ENCODE measurements at places on chromosomes 12 and 14.
A peak's percentile ranks its signal among the peaks of the same experiment; 100 is the strongest.

GRCh38 chr12:18819484-18819883 lies 81.6 kb downstream of the CAPZA3 start:
- no peak for DNase-seq

DNA sequence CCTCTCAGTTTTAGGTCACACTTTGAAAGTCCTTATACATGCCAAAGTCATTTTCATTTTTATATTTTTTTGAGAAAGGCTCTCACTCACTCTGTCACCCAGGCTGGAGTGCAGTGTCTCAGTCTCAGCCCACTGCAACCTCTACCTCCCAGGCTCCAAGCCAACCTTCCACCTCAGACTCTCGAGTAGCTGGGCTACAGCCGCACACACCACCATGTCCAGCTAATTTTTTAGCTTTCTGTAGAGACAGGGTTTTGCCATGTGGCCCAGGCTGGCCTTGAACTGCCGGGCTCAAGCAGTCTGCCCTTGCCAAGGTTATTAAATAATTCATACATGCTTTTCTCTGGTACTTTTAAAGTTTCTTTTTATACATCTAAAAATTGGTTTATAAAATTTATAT lies 166.0 kb downstream of the ERC1 start:
- DNase-seq, result no peak

DNA sequence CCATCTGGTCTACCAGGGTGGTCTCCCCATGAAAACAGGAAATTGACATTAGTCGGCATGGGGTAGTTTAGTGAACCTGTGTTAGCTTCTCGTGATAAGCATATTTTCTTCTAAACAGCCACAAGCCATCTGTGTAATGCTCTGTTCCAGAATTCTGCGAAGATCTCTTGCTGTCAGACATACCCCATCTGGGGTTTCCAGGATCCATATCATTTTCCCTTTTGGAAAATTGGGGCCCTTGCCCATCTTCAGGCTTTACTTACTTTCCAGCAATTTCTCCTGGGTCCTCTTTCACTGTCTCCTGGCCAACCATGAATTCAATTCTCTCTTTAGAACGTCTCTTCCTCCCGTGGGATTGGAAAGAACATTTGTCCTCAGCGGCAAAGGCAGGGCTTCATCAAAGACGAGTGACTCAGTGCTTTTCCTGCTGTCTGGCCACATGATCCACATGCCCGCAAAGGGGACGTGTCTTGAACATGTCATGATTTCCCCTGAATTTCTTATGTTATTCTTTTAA lies 21.4 kb upstream of the NCOR2 start:
- DNase-seq, result no peak

- no peak for DNase-seq
These were observed 86.4 kb downstream of the SPPL3 start for GRCh38 chr12:120817559-120818330.

- no peak for DNase-seq
These were observed 11.7 kb downstream of the BEST3 start for GRCh38 chr12:69687390-69687789.

- no peak for DNase-seq
These were observed 69.6 kb downstream of the NINJ2 start for GRCh38 chr12:593396-594270.

- DNase-seq, result no peak
These were observed 106.1 kb upstream of the PLXNC1 start for GRCh38 chr12:94042321-94042720.

DNA sequence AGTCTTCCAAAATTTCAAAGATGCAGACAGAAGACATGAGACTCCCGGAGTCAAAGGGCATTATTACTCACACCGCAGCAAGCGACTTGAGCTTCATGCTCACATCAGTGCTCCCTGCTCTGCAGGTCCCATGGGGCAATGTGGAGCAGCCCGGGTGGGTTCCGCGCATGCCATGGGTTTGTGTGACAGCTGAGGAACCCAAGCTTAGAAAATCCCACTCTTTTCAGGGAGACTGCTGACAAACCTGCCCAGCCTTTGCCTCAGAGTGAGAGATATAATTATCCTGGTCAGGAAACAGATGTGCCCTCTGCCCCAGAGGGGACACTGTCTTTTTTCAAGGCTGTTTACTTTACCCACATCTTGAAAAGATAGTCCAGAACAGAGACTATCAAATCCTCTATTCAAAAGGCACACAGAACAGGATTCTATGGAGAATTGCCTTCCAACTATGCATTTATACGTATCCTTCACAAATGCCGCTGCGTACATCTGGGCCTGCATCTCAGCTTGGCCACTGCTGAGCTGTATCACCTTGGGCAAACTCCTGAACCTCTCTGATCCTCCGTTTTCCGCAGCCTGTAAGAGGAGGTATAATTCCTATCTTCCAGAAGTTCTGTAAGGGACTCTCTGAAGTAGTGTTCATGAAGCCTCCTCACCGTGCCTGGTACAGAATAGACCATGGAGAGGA lies 16.0 kb downstream of the C14orf132 start:
- no peak for DNase-seq

- no peak for DNase-seq
These were observed at the start of gene TMEM120B for GRCh38 chr12:121712461-121713256. Gene TMEM120B, plus strand, starts transcription at chr12:121712752. Its CDS starts 144 bp downstream, at chr12:121712896.

DNA sequence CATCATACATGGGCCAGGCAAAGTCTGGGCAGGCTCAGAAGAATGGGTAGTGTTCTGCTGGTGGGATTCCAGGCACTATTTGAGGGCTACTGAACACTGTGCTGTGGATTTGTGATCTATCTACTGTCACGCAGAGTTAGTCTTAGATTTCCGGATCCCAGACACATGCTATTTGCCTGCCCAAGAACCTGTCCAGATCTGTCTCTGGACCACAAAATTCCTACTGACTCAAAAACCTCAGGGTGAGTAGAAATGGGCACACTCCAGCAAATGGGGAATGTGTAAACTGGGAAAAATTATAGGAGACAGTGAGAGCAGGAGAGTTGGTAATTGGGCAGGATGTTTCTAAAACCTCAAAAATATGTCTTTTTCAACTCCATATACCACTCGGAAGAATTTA lies 129.9 kb downstream of the GALC start:
- DNase-seq, result no peak

- no peak for DNase-seq
These were observed 27.3 kb downstream of the LLPH start for GRCh38 chr12:66103016-66103913.

DNA sequence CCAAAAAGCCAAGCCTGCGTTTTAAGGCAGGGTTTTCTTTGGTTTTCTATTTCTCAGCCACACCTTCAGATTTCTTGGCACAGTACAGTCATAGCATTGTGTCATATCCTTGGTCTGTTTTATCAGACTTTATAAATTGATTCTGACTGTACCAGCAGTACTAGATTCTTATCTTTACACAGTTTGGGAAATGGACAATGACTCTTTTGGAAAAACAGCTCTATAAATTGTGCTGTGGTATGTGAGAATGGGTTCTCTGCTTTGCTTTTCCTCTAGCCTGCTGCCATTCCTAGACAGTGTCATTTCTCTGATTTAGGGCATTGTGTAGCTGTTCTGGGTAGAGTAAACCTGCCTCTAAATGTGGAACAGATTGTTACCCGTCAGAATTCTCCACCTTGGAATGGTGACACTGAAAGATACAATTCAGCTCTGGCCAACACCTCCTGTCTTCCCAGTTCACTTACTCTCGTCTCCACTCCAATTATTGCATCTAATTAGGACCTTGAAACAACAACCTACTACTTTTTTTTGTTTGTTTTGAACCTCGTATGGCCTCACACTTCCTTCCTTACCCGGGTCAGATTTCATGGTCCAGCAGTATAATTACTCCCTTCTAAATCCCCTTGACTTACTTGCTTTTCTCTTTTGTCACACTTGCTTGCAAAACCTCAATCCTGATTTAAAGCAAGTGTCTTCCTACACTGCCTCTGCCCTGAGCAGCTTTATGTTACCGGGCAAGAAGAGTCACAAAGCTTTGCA lies 226.3 kb downstream of the ERC1 start:
- no peak for DNase-seq

GRCh38 chr12:21471294-21471693 lies 30.1 kb downstream of the RECQL start:
- DNase-seq, result no peak

- no peak for DNase-seq
These were observed 288.3 kb upstream of the AMIGO2 start for GRCh38 chr12:47367912-47368537.

DNA sequence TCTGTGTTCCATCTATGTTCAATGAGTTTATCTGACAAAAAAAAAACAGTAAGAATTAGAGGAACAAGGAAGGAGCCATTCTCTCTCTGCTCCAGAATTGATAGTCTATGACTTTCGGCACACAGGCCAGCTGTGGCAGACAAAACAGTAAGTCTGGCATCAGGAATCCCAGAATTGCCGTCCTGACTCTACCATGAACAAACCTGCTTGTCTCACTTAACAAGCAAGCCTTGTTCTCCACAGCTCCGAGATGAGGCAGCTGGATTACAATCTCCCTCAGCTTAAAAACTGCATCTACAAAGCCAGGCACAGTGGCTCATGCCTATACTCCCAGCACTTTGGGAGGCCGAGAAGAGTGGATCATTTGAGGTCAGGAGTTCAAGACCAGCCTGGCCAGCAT lies 153.6 kb upstream of the TMCC3 start:
- DNase-seq, result no peak

DNA sequence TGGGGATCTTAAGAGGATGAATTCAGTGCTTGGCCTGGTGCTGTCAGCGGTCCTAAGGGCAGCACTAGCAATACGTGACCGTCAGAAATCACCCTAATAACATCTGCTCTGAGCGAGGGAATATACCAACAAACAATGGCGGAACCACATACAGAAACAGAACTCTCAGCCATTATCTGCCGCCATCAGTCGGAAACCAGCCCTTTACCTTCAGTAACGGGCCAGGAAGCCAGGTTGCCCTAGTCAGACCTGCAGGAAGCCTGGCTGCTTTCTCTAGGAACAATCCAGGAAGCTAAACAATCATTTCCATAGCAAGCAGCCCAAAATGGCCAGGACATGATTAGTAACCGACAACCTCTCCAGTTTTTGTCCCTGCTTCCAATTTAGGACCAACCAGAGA lies 5.6 kb downstream of the CDCA4 start:
- DNase-seq, result no peak

- no peak for DNase-seq
These were observed 2.3 kb downstream of the AVIL start for GRCh38 chr12:57816001-57816854.

DNA sequence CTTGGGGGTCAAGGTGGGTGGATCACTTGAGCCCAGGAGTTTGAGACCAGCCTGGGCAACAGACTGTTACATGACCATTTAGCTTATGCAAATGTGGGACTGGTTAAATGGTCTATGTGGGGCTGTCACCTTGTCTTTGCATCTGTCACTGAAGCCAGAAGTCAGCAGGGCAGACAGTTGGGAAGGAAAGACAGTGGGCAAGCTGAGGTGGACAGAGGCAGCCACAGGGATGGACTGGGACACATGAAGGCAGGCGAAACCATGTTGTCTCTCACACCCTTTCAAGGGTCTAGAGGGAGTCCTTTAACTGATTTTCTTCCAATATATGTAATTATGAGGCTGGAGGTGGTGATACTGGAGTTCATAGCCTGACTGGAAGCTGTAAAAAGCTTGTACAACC lies 426.4 kb downstream of the TMEM121 start:
- DNase-seq, result no peak

- DNase-seq, result no peak
These were observed 97.0 kb downstream of the ZFC3H1 start for GRCh38 chr12:71566655-71567054.

DNA sequence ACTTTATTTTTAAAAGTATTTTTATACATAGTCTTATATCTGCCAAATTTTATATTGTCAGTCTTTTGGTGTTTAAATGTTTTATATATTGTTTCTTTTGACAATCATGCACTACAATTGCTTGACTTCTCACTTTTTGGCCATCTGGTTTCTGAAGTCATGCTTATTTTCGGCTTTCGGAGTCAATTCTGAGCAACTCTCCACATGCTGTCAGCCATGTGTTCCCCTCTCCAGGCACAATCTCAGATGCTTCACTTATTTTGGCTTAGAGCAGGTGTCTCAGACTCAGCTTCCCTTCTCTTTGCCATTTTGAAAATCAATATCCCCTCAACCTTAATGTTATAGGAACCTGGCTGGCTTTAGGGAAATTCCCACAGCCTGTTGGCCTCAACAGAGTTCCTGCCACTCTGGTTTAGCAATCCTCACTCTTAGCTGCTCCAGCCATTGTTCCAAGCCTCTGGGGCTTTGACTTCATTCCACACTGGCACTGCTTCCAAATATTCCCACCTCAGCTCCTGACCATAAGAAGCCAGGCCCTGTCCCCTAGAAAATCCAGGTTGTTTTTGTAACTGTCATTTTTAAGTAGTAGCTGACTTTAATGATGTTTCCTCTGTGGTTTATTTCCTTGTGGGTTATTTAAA lies 125.5 kb upstream of the FAR2 start:
- DNase-seq, result no peak

- DNase-seq, result no peak
These were observed 4.9 kb downstream of the GMFB start for GRCh38 chr14:54483846-54484245.

- peak; percentile 48 for DNase-seq
These were observed 92.4 kb upstream of the TMEM260 start for GRCh38 chr14:56487090-56487667.

GRCh38 chr12:52673217-52673616 lies 7.0 kb downstream of the KRT1 start:
- no peak for DNase-seq

DNA sequence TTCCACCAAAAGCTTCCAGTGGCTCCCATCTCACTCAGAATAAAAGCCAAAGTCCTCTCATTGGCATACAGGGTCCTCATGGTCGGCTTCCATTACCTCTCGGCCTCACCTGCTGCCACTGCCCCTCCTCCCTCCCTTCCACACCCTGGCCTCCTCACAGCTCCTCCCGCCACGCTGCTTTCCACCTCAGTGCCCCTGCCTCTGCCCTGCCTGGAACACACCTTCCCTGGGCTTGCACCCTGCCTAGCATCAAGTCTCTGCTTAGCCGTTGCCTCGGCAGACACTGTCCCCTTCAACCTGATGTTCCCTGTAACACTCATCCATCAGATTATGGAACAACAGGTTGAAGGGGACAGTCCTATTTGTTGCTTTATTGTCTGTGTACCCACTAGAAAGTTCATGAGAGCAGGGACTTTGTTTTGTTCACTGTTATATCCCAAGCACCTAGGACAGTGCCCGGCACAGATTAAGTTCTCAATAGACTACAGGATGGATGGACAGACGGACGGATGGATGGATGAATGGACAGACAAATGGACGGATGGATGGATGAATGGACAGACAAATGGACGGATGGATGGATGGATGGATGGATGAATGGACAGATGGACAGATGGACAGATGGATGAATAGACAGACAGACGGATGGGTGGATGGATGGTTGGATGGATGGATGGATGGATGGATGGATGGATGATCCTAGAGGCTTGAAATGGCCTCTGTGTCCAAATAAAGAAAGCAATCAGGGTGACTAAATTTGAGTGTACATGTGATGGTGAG lies 14.9 kb downstream of the FIGNL2 start:
- DNase-seq, result no peak

GRCh38 chr14:76666746-76667145 lies 94.5 kb upstream of the VASH1 start:
- no peak for DNase-seq

- no peak for DNase-seq
These were observed 15.6 kb upstream of the C14orf180 start for GRCh38 chr14:104563742-104564615.

- DNase-seq, result no peak
These were observed 51.5 kb downstream of the FAR2 start for GRCh38 chr12:29200586-29200985.

Data from SK-N-MC (cell line).